ENCODE measurements at places on chromosomes 3 and 15.
A peak's percentile ranks its signal among the peaks of the same experiment; 100 is the strongest.

GRCh38 chr3:72891053-72891855 is 3.4 kb downstream of the GXYLT2 start:
- peak; percentile 74 for DNase-seq

DNA sequence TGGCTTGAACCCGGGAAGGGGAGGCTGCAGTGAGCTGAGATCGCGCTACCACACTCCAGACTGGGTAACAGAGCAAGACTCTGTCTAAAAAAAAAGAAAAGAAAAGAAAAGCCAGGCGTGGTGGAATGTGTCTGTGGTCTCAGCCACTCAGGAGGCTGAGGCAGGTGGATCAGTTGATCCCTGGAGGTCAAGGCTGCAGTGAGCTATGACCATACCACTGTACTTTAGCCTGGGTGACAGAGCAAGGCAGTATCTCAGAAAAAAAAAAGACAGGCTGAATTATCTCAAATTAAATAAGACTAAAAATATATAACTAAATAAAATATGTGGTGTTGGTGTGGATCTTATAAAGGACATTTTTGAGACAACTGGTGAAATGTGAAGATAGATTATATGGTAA is 20.6 kb downstream of the SMARCC1 start:
- DNase-seq: no peak

DNA sequence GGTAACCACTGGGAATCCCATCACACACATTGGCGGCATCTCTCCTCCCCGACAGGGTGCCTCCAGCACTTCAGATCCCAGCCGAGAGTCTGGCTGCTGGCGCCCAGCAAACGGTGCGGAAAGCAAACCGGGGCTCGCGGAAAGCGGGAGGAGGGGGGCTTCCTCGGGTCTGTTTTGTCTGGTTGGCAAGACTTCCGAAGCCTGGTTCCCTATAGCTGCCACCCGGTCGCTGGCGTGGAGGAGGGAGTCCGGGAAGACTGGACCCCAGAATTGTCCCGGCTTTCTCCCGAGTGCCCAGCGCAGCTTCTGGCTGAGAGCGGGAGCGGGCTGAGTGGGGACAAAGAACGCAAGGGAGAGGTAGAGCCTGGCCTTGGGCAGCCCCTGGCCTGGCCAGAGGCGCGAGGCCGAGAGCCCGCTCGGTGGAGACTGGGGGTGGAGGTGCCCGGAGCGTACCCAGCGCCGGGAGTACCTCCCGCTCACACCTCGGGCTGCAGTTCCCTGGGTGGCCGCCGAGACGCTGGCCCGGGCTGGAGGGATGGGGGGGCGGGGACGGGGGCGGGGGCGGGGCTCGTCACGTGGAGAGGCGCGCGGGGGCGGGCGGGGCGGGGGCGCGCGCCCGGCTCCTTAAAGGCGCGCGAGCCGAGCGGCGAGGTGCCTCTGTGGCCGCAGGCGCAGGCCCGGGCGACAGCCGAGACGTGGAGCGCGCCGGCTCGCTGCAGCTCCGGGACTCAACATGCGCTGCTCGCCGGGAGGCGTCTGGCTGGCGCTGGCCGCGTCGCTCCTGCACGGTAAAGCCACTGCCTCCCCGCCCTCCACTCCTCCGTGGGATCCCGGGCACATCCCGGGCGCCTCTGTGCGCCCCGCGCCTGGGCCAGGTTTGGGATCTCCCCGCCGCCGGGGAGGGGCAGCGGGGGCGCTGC is at the start of gene CHRNA7:
Gene CHRNA7, plus strand, starts transcription at position 654 of the 920 bp plus-strand sequence. Its CDS starts 80 bp downstream, at position 734.
- peak; percentile 81 for DNase-seq

GRCh38 chr15:40467261-40467615 is 3.5 kb upstream of the CHST14 start:
- DNase-seq: no peak

DNA sequence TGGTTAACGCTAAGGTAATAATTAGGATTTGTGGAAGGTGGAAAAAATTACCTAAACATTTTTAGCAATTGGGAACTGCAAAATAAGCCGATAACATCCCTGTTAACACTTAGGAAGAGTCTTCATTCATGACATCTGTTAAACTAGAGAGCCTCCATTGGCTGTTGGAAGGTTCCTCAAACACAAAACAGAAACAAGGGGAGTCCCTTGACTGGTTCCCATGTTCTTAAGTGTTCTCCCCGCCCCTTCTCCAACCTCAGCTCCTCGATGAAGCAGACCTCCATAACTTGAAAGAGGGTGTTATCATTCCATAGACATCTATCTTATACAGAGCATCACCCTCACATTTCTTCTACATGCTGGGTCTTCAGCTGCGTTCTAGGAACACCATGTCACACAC is 2.5 kb downstream of the SLC22A13 start:
- DNase-seq: no peak

DNA sequence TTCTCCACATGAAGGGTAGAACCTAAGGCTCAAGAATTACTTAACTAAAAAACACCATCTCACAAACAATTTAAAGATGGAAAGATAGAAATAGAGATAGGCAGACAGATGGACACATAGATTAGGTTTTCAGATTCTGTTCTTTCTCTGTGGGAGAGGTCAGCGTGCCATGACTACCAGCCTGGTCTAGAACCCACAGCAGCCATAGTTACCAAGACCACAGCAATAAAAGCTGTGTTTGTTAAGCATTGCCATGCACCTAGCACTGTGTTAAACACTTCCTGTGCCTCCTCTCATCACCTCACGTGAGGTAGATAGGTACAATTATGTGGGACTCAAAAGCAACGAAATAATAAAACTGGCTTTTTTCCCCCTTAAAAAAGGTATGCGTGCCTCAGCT is 83.1 kb upstream of the TSEN2 start:
- DNase-seq: no peak

GRCh38 chr15:45603881-45604280 is 16.7 kb downstream of the BLOC1S6 start:
- no peak for DNase-seq

- DNase-seq: peak; percentile 80
Observed at GRCh38 chr15:98870788-98871187, 136.8 kb downstream of the PGPEP1L start.

DNA sequence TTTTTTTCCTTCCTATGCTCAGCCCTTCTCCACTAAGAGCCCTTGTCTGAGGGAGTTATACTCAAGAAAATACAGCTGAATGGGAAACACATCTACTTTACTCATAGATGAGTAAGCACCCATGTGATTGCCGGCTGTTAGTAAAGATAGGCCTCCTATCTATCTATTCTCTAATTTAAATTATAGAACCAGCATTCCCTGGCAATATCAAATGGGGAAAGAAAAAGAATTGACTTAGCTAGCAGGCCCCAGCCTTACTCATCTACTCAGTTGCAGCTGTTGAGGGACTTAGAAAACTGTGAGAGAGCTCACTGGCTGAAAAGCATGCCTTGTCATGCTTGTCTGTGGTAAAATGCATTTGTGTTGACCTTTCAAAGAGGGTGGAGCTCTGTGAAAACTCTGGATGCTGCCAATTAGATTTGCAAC is 116.9 kb upstream of the LRRFIP2 start:
- no peak for DNase-seq

GRCh38 chr3:118347396-118348168 is 687.1 kb downstream of the IGSF11 start:
- DNase-seq: no peak

DNA sequence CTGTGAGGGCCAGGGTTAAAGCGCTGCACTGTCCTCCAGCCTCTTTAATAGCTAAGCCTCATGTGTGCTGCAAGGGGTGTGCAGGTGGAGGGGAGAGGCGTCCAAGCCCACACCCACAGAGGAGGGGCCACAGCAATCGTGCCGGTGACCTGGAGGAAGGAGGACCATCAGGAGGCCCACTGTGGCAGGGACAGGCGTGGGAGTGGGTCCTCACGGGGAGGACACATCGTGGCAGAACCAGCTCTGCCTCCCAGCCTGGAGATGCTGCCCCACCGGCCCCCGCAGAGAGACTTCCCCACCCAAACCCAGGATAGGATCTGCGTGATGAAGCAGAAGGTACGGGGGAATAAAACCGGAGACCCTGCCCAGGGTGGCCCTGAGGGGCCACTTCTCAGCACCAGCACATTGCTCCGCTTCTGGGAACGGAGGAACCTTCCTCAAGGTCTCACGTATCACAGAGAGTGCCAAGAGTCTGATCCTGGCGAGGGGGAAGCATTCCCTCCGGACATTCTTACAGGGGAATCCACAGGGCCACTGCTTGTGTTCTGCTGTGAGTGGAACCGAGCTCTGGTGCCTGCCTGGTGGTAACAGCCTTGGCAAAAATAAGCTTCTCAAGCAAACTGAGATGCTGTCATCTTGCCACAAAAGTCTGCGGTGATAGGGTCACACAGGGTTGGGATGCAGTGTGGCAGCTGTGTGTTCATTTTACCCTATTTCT is 199.8 kb downstream of the XXYLT1 start:
- DNase-seq: peak; percentile 48

- no peak for DNase-seq
Observed at GRCh38 chr3:4808637-4809036, 170.6 kb upstream of the BHLHE40 start.

GRCh38 chr3:127082066-127082465 is 99.2 kb downstream of the PLXNA1 start:
- DNase-seq: no peak

- no peak for DNase-seq
Observed at GRCh38 chr3:128167973-128168674, 14.8 kb downstream of the EEFSEC start.

DNA sequence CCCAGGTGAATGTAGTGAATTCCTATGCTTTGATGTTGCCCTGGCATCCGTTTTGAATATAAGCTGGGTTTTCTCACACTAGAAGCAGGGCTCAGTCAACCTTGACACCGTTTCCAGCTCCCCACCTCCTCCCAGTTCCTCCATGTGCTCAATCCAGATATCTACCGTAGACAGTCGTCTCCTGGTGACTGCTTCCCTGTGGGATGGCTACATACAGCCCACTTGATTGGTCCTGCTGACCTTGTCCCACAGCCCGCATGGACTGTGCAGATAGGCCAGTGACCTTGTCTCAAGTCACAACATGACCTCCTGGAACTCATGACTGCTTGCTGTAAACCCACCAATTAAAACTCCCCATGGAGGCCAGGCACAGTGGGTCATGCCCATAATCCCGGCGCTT is 8.1 kb downstream of the SEMA7A start:
- DNase-seq: no peak

DNA sequence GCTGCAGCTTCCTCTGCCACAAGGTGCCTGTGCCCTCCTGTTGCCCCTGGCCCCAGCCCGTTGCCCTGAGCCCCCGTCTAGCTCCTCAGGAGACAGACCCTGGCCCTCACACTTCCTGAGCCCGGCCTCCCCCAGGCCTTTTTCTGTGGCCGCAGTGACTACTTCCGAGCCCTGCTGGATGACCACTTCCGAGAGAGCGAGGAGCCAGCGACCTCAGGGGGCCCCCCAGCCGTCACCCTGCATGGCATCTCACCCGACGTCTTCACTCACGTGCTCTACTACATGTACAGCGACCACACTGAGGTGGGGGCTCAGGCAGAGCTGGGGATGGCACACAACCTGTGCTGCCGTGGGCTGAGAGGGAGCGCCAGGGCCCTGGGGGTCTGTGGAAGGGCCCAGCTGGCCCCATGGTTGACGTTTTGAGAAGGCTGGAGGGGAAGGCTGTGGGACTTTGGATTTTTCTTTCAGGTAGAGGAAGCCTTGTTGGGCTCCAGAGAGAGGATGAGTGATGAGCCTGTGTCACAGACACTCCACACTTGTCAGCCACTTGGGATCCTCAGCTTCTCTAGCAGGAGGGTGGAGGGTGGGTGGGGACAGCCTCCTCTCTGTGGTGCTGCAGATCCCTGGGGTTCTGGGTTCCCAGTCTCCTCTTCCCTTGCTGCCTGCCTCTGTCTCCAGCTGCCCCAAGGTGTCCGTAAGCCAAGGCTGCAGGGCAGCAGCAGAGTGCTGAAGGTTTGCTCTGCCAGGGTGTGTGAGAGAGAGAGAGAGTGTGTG is 5.0 kb downstream of the ABTB1 start:
- DNase-seq: no peak
